Kidney capillary endothelial cell (primary cell): ENCODE measurements at places on chromosomes 6 and 20.

GRCh38 chr6:109075934-109076333 lies 18.7 kb downstream of the SESN1 start:
- DNase-seq = no peak

GRCh38 chr6:149861603-149862423 lies 2.3 kb downstream of the LRP11 start:
- DNase-seq = no peak

DNA sequence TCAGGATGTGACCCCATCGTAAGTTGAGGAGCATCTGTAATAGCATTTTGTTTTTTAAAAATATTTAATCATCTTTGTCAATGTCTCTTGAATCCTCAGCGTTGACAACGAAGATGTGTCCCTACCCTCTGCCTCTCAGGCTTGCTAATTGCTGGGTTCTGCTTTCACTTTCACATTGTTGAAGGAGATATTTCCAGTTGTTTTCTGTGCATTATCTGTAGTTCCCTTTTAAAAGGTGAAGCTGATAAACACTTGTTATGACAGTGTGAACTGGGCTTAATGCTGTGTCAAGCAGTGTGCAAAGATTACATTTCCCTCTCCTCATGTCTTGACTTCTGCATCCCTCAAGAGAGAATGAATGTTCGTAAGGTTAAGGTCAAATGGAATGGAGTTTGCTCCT lies 54.9 kb downstream of the CSE1L start:
- no peak for DNase-seq

GRCh38 chr6:155030148-155030720 lies 35.1 kb downstream of the TIAM2 start:
- no peak for DNase-seq

DNA sequence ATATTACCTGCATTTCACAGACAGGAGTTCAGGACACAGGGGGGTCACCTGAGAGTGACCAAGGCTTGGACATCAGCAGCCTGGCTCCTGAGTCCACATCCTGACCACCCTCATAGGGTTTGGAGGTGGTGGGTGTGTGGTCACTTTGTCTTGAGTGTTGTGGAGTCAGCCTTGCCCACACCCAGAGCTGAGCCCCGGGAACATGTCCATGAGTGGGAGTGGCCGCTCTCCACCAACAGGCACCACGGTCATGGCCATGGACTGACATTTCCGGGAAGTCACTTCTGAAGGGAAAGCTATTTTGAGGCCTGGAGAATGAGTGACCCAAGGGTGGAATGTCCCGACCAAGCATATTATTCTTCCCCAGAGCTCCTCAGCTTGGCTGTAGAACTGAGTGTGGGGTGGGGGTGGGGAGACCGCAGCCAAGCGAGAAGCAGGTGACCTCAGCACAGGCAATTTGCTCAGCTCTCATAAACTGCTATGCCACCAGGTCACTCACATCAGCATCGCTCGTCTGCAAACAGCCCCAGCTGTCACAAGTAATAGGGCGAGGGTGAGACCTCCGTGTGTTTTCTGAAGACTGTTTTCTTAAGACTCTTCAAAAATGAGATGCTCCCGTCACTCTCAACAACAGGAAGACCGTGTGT lies 348.6 kb upstream of the CDH4 start:
- DNase-seq = no peak

GRCh38 chr6:34231566-34232336 lies 4.9 kb upstream of the HMGA1 start:
- DNase-seq = no peak

GRCh38 chr6:65052626-65053025 lies 654.4 kb downstream of the EYS start:
- no peak for DNase-seq

GRCh38 chr20:37315021-37315451 lies 25.6 kb downstream of the MANBAL start:
- DNase-seq = no peak

- no peak for DNase-seq
Observed at GRCh38 chr6:129440691-129441090, 269.3 kb downstream of the ARHGAP18 start.

DNA sequence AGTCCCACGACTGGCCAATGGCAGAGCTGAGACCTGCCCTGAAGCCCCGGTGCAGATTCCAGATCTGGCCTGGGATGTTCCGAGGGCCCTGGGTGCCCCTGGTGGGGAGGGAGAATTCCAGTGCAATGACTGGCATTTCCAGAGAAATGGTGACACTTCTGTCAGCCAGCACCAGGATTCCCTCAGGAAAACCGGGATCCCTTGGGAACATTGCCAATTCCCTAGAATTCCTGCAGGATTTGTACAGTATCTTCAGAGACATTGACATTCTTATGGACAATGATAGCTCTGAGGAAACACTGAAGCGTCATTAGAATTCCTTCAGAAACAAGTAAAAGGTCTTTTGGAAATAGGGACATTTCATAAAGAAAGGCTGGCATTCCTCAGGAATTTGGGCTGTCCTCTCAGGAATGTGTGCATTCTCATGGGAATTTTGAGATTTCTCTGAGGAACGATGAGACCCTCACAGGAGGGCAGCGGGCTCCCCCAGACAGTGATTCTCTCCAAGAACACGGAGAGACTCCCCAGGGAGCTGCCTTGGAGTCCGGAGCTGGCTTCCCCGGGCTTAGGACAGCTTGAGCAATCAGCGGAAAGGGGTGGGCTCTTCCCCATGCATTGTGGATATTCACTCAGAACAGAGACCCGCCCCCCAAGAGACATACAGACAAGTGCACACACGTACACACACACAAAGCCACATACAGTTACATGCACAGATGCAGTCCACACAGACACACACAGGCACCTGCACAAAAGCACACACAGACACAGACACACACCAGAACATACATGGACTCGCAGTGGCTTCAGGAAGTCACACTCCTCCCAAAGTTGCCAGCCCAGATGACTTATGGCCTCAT lies 35.2 kb upstream of the BPIFA2 start:
- DNase-seq = no peak

DNA sequence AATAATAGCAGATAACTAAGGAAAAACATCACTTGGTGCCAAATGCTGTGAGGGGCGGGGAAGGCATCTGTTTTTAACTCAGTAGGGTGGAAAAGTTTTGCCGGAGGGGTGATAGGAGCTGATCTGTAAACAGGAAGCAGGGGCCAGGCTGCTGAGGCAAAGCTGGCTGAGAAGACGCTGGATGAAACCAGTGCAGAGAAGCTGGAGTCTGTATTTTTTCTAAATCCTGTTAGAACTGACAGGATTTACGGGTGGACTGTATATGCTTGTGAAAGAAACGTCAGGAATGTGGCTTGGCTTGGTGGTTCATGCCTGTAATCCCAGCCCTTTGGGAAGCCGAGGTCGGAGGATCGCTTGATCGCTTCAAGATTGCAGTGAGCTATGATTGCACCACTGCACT lies 5.6 kb downstream of the PCMTD2 start:
- DNase-seq = peak; percentile 13

GRCh38 chr6:159739341-159739740 lies 12.0 kb downstream of the WTAP start:
- no peak for DNase-seq

- no peak for DNase-seq
Observed at GRCh38 chr6:12803486-12803885, 86.9 kb downstream of the PHACTR1 start.
